ENCODE measurements at places on chromosomes 16 and 17.

DNA sequence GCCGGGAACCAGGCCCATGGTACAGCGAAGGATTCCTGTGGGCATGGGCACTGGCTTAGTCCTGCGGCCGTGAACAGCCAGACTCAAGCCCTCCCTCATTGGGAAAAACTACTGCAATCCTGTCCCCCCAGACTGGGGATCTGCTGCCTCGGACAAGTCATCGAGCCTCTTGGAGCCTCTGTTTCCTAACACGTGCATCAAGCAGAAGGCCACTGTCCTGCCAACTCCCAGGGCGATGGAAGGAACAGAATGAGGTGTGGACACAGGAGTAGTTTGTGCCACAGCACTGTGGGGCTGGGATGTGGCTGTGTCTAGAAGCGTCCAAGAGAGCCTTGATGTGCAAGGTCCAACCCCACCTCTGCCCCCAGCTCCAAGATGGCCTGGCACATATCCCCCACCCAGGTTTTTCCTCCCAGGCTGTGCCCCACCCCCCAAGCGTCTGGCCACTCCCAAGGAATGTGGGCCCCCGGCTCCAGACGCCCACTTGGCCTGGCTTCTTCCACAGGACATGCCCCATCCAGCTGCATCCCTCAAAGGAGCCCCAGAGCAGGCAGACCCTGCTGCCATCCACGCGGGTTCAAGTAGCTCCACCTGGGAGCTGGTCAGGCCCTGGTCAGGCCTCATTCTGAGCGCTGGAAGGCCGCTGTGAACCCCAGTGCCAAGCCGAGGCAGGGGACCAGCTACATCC is 3.4 kb downstream of the CAMKK1 start:
- DNase-seq: no peak

GRCh38 chr16:71242036-71242435 is 11.5 kb upstream of the HYDIN start:
- DNase-seq: no peak

- DNase-seq: no peak
These were observed 97.4 kb upstream of the CACNG5 start for GRCh38 chr17:66737524-66737923.

- no peak for DNase-seq
These were observed 7.3 kb downstream of the CMTM4 start for GRCh38 chr16:66689282-66689681.

GRCh38 chr16:69003500-69003899 is 102.0 kb upstream of the HAS3 start:
- no peak for DNase-seq

GRCh38 chr17:28507567-28508203 is 1.5 kb downstream of the FOXN1 start:
- DNase-seq: no peak

- DNase-seq: no peak
These were observed 186.4 kb upstream of the CHMP6 start for GRCh38 chr17:80805032-80805751.

DNA sequence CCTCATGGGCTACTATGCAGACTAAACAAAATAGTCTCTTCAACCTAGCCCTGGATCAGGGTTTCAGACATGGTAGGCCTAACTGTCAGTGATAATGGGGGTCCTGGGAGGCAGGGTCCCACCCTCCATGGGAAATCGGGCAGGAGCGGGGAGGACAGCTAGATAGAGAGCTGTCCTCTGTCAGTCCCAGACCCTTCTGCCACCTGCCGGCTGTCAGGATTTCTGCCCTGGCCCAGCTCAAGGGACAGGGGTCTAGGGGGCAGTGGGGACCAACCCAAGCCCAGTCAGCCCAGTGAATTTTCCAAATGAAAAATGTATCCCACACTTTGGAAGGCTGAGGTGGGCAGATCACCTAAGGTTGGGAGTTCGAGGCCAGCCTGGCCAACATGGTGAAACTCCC is 5.3 kb downstream of the CA7 start:
- no peak for DNase-seq

- DNase-seq: peak; percentile 62
These were observed 11.1 kb downstream of the SCN4A start for GRCh38 chr17:63961355-63962212.

- DNase-seq: no peak
These were observed 29.6 kb downstream of the NLK start for GRCh38 chr17:28071891-28072606.

GRCh38 chr16:71930013-71930563 is 34.8 kb downstream of the IST1 start:
- no peak for DNase-seq

DNA sequence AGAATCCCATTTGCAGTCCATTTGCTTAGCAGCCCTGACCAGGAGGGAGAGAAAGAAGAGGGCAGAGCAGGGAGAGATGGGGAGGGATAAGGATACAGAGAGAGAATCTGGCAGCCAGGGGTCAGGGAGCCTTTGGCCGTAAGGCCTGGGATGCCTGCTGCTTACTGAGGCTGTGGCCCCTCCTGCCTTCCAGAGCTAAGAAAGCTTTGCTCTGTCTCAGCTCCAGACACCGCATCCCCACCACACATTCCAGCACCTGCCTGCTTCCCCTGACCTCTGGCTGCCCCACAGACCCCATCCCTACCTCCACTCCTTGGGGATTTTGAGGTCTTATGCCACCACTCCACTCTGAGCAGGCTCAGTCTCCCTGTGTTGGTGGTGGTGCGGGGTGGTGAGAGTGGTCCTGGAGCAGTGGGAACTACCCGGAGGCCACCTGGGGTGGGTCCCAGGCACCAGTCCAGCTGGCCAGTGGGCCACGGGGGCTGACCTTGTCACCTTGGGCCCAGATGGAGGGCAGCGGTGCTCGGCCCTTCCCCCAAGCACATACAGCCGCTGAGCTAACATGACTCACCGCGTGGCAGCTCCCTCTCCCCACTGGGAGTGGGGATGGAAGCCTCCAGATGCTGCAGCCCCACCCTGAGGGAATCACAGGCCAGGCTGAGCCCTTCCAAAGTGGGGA is 58.3 kb downstream of the RAI1 start:
- peak; percentile 94 for DNase-seq

- no peak for DNase-seq
These were observed 89.5 kb downstream of the TNFRSF13B start for GRCh38 chr17:16882243-16882925.

- no peak for DNase-seq
These were observed 72.2 kb upstream of the METTL9 start for GRCh38 chr16:21526923-21527807.

DNA sequence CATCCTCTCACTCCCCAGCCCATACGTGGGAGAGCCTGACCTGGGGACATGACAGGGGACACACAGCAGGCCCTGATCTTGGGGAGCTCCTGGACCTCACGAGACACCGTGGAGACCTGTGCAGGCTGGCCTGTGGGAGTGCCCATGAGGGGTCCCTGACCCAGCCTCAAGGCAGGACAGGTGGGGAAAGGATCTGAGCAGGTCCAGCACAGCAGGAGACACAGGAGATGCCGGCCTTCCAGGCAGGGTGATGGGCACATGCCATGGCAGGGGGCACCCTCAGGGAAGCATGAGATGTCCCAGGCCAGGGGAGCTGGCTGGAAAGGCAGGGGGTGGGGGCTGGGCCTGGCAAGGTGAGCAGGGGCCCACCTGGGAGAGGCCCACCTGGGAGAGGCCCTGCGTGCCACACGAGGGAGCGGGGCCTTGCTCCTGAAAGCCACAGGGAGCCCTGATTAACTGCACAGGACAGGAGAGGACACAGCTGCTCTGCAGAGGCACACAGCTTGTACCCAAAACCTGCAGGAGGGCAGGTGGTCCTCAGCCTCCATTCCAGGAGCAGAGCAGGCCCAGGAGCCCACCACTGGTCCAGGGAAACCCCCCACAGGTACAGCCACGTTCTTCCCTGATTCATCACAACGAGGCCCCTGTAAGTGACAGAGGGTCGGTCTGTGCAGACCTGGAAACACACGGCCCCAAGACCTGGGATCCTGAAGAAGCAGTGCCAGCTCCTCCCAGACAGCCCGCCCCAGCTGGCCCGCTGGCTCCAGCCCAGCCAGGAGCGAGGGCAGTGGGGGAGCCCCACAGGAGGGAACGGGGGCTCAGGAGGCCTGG is 26.6 kb upstream of the KRT17 start:
- no peak for DNase-seq

GRCh38 chr16:13645601-13646245 is 274.2 kb upstream of the ERCC4 start:
- DNase-seq: no peak

GRCh38 chr17:14016858-14017257 is 52.4 kb upstream of the COX10 start:
- no peak for DNase-seq

All from hepatic stellate cell (primary cell).